Activated CD4-positive, alpha-beta T cell treated with anti-CD3 and anti-CD28 coated beads, Interleukin-2, amount 50 U/mL, for 1 hour (primary cell): ENCODE measurements at places on chromosomes 4 and X.

- DNase-seq, result no peak
Measured at GRCh38 chr4:67935888-67936287, 27.4 kb downstream of the TMPRSS11A start.

DNA sequence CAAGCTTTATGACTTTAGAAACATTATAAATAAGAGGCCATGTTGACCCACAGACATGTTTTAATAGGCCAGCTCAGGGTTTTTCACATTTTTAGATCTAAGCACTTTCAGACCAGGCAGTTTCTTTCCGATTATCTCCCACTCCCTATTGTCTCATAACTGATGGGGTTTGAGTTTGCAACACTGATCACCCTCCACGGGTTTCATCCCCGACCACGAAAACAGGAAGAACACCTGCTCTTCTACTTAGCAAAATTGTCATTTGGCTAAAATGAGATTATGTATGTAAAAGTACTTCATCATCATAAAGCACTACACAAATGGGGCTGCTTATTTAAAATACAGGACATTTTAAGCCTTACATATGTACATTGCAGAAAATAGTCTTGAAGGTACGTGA, 407.9 kb downstream of the HNRNPD start:
- DNase-seq, result no peak

- DNase-seq, result no peak
Measured at GRCh38 chr4:53101191-53101581, 239.1 kb downstream of the RASL11B start.

GRCh38 chrX:119763181-119763580, 4.8 kb downstream of the SOWAHD start:
- DNase-seq, result no peak

DNA sequence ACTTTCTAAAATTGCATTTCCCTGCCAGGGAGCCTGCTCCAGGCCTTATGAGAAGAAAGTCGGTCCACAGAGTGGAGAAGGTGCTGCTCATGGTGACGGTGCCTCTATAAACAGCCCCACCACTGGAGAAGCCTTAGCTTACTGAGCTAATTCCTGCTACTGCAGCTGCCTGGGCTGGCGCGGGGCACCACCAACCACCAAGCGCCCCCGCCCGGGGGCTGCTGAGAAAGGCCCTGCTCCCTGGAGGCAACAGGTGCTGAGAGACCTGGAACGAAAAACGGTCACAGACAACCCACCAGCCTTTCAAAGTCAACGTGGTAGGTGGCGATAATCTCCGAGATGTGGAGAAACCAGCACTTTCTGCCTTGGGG, 2.9 kb downstream of the HCFC1 start:
- peak; percentile 46 for DNase-seq

- DNase-seq, result no peak
Measured at GRCh38 chr4:102263024-102263787, 82.1 kb downstream of the SLC39A8 start.

DNA sequence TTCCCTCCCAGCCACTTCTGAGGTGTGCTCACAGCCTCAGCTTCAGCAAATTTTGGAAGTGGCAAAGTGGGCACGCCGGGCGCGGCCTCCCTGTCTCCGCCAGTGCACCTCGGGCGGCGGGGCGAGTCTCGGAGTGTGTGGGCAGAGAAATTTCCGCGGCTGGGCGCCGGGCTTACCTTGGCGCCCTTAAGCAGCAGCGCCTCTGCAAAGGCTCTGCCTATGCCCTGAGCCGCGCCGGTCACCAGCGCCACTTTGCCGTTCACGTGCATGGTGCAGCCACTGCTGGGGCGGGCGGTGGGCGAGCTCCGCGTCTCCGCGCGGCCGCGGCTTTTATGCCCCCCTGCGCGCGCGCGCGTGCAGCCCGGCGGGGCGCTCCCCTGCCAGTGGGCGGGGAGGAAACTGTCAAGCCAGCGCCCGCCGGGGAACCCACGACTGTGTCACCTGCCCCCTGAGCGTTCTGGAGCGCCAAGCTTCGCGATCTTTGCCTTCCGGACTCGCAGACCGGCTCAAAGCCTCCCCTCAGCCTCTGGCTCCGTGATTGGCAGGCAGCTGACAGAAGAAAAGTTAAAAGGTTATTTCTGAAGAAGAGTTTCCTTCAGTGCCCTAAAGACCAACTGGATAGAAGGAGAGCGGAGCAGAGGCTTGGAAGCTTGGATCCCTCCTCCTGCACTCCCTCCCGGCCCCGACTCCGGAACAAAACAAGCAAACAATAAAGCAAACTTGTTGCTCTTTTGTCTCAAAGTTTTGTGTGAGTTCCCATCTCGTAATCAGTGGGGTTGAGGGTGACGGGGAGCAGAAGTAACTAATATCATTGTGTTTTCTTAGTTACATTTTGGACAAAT, at the start of gene HPGD:
TSS of gene HPGD (minus strand) at position 306 of the 842 bp plus-strand sequence. CDS start at position 269, 37 bp downstream.
- DNase-seq, result peak; percentile 41

DNA sequence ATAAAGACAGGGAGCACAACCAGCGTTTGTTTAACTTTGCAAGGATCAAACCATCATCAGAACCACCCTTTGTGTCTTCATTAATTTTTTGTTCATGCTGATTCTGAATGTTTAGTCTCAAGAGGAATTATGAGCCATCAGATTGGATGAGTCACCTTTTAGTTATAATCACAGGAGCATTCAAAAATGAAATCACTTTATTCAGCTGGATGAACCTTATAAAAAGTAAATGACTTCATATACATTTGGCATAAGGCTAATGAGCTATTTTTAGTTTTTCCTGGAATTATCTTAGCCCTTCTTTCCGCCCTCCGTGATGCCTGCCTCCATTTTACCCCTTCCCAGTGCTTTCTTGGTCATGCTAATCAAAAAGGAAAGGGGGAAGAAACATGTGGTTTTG, 103.6 kb downstream of the SORBS2 start:
- no peak for DNase-seq

- DNase-seq, result no peak
Measured at GRCh38 chr4:155974996-155975395, 21.3 kb upstream of the CTSO start.

GRCh38 chrX:9847071-9847470, 60.8 kb downstream of the SHROOM2 start:
- DNase-seq, result no peak

- no peak for DNase-seq
Measured at GRCh38 chrX:35919536-35920309, at the start of gene CFAP47. Gene CFAP47, plus strand, starts transcription at chrX:35919734. Its CDS starts 66 bp downstream, at chrX:35919800.

DNA sequence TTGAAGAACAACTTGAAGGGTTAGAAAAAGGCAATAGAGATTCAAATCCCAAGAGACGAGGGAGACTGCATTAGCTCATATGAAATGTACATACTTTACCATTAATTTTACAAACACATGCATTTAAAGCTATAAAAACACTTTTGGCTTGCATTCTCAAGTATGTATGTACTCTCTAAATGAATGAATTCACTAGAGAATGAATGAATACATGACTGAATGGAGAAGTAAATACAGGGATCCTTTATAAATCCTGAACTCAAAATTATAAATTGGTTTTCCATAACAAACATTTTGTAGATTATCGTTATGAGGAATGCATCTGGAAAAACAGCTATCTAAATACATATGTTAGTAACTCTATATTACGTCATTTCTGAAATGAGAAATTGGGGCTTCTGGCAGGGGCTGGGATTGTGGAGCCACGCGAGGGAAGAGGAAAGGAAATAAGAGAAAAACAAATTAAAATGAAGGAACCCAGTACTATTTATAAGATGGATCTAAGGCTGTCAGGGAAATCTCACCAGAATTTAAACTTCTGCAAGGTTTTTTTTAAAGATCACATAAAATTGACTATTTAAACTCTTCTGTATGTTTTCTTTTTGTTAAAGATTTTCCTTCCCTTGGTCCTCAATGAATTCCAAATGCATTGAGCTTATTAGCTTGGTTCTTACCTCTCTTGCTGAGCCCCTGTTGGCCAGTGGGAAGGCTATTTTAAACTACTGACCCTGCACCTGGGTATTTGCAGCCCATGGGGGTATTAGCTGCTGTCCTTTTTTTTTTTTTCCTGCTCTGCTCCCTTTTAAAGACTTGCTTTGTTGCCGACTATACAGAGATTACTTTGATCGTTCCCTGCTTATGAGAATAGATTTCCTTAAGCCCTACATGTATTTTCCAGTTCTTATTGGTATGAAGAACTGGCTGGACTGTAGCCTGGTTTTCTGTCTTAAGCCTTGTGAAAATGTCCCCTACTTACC, 207.8 kb downstream of the ADGRL3 start:
- no peak for DNase-seq

DNA sequence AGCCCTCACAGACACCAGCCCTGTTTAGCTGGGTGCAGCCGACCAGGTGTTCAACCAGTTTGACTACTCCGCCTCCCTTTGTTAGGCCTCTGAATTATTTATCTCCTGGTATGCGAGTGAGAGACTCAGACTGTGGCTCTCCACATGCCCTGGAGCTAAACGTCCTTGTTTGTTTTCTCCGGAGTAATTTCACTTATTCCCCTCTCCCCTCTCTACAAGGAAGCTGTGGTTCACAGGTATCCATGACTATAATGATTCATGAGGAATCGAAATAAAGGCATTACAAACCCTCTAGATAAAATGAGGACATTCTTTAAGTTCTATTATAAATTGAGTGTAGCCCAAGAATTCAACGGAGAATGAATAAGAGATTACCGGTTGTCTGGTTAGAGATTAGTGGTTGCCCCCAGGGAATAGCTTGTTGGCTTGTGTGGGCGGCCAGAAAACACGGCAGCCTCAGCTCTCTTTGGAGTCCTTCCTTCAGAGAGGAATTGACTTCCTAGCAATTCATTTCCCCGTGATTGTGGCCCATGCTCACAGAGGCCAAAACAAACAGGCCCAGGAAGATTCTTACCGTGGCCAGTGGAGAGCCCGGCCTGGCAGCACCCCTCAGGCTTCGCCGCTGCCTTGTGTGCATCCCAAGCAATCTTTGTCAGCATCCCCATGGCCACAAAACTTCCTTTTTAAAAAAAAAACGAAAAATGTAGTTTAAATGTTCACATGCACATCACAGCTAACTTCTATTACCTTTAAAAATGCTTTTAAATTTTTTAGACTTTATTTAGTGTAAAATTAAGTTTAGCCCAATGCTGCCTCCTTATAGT, 60.2 kb upstream of the CBR4 start:
- DNase-seq, result no peak

GRCh38 chrX:72306085-72306801, 529 bp upstream of the CITED1 start:
- DNase-seq, result no peak

DNA sequence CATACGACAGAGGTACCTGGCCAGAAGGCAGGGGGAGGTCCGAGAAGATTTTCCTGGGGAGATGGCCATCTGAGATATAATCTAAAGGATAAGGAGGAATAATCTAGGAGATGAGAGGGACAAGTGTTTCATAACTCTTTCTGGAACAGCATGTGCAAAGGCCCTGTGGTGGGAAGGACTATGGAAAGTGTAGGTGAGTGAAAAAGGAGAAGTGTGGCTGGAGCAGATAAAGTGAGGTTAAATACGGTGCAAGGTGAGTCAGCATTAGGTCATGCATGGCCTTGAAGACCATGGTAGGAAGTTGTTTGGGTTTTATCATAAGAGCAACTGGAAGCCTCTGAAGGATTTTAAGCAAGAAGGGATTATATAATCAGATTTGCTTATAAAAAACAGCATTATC, 34.6 kb upstream of the MTM1 start:
- DNase-seq, result no peak

DNA sequence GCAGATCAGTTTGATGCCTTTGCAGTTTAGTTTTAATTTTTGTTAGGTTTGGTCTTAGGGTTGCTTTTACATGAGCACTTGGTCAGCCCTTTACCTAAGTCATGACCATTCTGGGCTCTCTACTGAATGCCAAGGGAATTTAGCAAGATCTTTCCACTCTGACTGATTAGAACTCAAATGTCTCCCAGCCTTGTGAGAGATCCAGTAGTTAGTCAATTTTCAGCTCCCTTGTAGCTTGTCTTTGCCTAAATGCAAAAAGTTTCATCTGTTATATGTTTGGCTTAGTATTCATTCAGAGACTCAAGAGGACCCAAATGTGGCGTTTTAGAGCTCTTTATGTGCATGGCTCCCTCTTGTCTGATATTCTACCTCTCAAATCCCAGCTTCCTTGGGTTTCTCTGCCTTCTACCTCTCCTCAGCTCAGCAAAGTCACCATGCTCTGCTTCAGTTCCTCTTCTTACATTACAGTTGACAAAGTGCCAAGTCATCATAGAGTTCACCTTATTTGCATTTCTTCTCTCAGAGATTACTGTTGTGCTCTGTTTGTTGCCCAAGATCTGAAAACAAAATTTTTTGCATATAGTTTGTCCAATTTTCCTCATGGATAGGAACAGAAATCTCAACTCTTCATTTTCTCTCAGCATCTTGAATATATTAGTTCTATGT, 17.5 kb upstream of the JAKMIP1 start:
- DNase-seq, result no peak

GRCh38 chrX:4638036-4638435, 924.6 kb upstream of the PRKX start:
- DNase-seq, result no peak

GRCh38 chr4:86107112-86107511, 252.7 kb downstream of the MAPK10 start:
- DNase-seq, result no peak

GRCh38 chr4:174697896-174698295, 131.2 kb downstream of the GLRA3 start:
- DNase-seq, result no peak

GRCh38 chrX:48864210-48864609, 28.8 kb upstream of the PCSK1N start:
- no peak for DNase-seq

GRCh38 chr4:47367761-47368160, 95.7 kb downstream of the COMMD8 start:
- no peak for DNase-seq

- no peak for DNase-seq
Measured at GRCh38 chr4:10371121-10371520, 86.1 kb downstream of the ZNF518B start.

DNA sequence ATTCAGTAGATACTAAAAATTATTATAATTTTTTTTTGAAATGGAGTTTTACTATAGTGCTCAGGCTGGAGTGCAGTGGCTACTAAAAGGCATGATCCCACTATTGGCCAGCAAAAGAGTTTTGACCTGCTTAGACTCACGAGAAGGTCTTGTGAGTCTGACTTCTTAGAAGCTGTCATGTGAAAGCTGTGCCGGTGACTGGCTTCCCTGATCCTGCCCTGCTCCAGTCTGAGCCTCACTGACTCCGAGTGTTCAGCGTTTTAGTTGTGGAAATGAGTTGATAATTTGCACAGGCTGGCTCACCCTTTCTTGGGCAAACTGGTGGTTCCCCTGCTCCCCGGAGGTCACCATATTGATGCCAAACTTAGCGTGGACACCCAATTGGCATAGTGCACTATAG, 16.4 kb upstream of the CXCL8 start:
- no peak for DNase-seq
